ENCODE measurements at places on chromosomes 16 and 17.

DNA sequence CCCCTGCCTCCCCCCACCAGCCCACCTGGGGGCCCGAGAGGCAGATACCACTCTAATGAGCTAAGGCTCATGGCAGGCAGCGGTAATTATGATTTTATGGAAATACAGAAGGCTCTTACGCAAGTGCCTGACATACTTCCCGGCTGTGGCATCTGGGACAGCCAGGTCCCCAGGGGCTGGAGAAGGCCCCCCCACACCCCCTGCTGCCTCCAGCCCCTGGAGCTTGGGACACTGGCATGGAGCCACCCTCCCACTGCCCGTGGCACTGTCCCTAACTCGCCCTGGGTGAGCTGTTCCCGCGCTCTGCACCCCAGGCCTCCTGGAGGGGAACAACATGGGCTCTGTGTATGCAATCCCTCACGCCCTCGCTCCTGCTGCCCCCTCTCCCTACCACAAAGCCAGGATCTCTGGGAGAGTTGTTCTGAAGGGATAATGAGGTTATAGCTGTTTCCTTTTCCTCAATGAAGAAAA is 5.4 kb upstream of the STAC2 start:
- no peak for DNase-seq

DNA sequence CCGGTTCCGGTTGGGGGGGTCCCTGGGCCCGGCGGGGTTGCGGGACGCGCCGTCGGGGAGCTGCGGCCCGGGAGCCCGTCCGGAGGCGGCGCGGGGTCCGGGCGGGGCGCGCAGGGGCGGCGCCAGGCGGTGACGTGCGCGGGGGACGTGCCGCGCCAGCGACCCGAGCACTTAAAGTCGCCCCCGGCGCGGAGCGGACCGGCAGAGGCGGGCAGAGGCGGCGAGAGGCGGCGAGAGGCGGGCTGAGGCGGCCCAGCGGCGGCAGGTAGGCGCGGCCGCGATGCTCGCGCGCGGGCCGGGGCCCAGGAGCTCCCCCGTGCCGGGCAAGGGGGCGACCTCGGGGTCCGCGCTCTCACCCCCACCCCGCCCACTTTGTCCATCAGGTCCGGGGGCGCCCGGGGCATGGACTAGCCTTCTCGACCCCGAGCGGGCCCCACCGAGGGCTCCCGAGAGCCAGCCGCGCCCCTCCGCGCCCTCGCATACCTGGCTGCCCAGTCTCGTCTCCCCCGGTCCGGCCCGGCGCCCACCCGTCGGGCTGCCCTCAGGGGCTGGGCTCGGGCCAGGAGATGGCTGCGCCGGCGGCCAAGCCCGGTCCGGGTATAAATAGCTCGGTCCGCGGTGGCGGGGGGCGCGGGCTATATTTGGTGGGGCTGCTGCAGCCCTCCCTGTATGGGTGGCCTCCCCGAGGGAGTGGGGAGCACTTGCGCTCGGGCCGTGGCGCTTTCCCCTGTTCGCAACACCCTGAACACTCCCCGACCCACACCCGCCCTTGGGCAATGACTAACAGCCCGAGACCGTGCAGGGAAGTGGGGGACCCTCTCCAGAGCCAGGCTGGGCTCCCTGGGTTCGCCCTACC is at the start of gene SLC16A3:
Gene SLC16A3, plus strand, starts transcription at position 201 of the 856 bp plus-strand sequence. CDS start 6,967 bp downstream, outside the sequence.
- no peak for DNase-seq

DNA sequence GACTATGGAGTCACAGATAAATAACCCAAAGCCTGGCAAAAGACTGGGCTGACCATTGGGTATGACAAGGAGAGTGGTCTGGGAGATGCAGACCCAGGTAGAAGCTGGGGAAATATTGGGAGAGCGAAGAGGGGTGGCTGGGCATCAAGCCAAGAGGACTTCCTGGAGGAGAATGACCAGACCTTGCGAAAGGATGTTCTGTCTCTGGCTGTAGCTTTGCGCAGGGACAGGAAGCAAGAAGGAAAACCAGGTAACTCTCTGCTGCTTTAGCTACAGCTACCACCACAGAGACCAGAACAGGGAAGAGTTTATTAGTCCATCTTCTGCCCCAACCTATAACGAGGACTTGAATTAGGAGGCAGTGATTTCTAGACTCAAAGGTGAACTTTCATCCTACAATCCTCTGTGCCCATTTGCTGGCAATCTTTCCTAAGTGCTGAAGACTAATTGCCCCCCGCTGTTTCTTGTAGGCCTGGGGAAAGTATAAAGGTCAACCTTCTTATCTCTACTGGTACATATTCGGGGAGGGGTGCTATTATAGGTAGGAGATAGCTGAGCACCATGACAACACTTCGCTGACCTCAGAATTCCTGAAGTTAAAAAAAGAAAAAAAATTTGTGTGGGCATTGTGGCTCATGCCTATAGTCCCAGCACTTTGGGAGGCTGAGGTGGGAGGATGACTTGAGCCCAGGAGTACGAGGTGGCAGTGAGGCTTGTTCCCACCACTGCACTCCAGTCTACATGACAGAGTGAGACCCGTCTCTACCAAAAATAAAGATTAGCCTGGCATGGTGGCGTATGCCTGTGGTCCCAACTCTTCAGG is 19.1 kb upstream of the KIFC3 start:
- no peak for DNase-seq

GRCh38 chr16:67258161-67258835 is 9.5 kb downstream of the SLC9A5 start:
- DNase-seq: no peak

- DNase-seq: no peak
These were observed 255.6 kb upstream of the HSBP1 start for GRCh38 chr16:83552228-83552627.

GRCh38 chr17:48571024-48571818 is 6.9 kb downstream of the HOXB4 start:
- DNase-seq: no peak

- no peak for DNase-seq
These were observed 74.4 kb upstream of the TANC2 start for GRCh38 chr17:62891659-62892058.

GRCh38 chr17:33978889-33979288 is 276.2 kb upstream of the CCL2 start:
- no peak for DNase-seq

DNA sequence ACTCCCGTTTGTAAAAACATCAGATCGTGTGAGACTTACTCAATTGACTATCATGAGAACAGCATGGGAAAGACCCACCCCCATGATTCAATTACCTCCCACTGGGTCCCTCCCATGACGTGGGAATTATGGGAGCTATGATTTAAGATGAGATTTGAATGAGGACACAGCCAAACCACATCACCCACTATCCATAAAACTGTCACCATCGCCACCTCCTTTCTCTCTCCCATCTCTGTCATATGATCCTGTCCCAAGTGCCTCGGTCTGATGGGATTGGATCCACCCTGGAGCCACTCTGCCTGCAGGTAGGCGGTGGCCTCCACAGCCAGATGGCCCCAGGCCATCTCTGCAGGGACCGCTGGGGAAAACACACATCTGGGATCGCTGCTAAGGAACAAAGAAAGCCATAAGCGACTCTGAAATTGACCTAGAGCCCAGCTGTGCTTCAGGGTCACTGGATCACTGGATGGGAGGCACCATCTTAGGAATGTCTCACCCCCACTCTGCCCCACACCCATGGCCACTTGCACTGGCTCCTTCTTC is 61.2 kb downstream of the TMEM186 start:
- no peak for DNase-seq

- DNase-seq: no peak
These were observed 683 bp upstream of the SLC7A6 start for GRCh38 chr16:68263559-68264127.
